ENCODE measurements at places on chromosomes 1 and 21.

DNA sequence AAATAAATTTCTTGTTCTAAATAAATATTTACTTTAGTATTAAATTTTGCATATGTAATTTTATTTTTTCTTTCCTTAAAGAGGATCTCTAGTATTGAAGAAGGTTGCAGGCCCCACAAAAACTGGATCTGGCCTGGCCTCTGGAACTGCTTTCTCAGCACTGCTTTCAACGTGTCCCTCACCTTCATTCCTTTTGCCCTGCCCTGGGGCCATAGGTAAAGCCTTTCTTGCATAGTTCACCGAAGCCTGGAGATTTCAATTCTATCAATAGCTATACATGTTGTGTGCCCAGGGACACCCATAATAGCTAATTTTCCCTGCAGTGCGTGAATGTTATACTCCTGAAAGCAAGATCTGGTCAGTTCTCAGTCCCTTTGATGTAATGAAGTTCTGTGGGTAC is 12.0 kb upstream of the GPR137B start:
- DNase-seq = no peak

- no peak for DNase-seq
These were observed 150.8 kb upstream of the ETV3 start for GRCh38 chr1:157288996-157289395.

GRCh38 chr1:66140072-66140471 is 347.4 kb downstream of the PDE4B start:
- peak; percentile 24 for DNase-seq

DNA sequence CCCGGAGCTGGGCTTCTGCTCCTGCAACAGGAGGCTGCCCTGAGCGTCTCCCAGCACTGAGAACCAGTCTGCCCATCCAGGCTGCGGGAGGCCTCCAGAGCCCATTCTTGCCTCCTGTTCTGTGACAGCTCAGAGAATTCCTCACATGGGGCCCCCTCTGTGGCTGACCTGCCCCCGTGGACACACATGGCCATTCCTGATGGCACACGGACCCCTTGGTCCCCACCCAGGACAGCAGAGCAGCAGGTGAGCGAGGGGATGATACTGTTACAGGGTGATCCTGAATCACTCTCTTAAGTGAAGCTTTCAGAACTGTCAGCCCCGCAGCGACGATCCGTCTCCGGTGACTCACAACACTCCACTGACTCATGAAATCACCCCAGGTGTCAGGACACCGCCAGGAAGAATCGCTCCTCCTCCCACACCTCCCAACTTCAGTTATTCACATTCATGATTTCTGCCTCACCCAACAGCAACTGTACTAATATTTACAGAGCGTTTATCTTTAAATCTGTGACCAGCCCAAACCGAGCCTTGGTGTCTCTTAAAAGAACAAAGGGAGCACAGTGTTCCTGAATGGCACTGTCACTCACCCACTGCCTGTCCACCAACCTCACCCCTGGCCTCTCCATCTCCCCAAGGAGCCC is 22.5 kb downstream of the CHD5 start:
- peak; percentile 29 for DNase-seq

- DNase-seq = no peak
These were observed 34.6 kb downstream of the RUNX3 start for GRCh38 chr1:24895511-24895910.

DNA sequence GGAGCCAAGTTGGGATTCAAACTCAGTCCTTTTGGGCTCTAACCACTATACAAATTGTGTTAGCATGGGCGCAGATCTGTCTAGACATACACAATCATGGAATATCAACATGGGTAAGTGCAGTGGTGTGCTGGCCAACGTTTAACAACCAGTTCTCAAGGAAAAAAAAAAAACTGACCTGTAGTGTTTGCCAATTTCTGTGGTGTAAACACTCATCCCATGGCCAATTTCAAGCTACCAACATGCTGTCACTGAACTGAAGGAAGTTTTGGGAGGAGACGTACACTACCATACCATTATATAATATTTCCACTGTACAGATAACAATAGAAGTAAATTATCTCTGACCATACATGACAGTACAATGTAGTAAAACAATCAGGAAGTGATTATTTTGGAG is 3.2 kb downstream of the TCEA3 start:
- DNase-seq = no peak

DNA sequence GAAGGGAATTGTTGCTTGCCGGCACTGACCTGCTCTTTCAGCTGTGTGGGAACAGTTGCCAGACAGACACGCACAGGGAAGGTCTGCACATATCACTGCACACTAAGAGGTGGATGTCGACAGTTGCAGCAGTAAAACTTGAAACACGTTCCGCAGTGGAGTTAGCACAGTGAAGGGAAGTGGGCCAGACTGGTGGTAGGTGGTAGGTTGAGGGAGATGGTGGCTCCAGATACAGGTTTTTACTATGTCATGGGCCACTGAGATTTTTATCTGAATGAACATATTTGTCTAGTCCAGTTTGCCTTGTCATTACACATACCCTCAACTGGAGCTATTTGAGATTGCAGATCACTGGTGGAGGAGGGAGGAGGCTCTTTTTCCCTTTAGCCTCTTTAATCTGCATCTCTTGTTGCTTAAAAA is 13.5 kb downstream of the MRPS6 start:
- no peak for DNase-seq

DNA sequence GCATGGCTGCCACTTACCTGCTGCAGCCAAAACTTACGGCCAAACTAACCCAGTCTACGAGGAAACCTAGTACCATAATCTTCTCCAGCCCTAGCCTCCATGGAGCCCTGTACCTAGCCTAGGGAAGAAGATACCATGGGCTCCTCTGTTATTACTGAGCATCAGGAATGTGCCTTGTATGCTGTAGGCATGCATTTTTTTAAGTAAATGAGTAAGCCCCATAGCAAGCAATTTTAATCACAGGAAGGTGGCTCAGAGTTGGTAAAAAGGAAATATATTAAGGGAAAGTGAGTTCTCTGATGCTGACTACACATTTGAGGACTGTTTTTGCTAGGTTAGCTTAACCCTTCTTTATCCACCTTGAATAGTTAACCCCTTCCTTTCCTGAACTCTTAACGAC is 21.2 kb downstream of the NFASC start:
- no peak for DNase-seq

GRCh38 chr21:45110873-45111624 is 36.7 kb downstream of the ADARB1 start:
- DNase-seq = no peak

- DNase-seq = no peak
These were observed 67.8 kb downstream of the CNIH3 start for GRCh38 chr1:224683936-224684335.

GRCh38 chr1:44354268-44354839 is 703 bp downstream of the ERI3 start:
- no peak for DNase-seq

DNA sequence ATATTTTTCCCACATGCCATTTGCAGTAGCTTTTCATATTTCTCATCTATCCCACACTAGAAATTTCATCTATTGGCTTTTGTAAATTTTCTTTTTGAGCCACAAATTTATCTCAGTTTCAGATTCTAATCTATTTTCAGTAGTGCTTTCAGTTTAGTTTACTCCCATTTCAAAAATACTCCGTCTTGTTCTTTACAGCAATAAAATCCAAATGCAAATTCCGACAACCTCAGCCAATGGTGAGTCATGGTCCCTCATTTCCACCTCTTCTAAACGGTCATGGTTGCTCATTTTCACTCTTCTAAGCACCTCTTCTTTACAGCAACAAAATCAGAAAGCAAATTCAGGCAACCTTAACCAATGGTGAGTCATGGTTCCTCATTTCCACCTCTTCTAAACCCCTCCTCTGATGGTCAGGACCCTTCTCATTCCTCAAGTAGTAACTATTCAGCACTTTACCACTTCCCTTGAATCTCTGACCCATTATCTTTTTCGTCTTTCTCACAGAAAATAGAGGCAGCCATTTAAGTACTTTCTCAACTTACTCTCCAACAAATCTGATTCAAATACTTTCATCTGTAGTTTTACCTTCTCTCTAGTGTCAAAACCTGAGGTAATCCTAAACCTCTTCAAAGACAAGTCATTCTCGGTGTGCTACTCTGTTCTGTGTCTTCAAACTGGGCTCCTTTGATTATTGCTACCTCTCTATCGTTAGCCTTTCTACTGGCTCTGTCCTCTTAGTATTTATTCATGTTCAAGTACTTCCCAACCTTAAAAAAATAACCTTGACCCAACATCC is 34.4 kb downstream of the C21orf91 start:
- no peak for DNase-seq

DNA sequence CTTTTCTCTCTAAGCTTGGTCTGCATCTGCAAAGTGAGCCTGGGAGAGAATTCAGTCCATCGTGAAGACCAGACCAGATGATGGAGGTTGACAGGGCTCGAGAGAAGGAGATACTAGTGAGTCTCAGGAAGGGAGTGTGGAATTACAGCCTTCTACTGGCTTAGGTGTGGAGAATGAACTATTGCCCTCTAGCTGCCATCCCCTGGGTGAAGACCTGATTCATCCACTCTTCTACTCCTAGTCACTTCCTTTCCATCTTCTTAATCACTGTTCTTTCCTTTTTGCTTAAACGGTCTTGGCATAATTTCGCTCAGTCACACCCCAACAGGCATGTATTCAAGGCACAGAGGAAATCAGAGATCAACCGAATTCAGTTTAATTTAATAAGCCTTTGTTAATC is 34.0 kb upstream of the HSD17B7 start:
- no peak for DNase-seq

- peak; percentile 41 for DNase-seq
These were observed 129.7 kb downstream of the DUSP10 start for GRCh38 chr1:221612047-221612777.

Data from NCI-H460 (cell line).